ENCODE measurements at places on chromosomes 7 and 10. TPM values are rescaled to one million over a fixed set of nuclear protein-coding genes. Genes with fewer than 3 reads are reported as not detected.

DNA sequence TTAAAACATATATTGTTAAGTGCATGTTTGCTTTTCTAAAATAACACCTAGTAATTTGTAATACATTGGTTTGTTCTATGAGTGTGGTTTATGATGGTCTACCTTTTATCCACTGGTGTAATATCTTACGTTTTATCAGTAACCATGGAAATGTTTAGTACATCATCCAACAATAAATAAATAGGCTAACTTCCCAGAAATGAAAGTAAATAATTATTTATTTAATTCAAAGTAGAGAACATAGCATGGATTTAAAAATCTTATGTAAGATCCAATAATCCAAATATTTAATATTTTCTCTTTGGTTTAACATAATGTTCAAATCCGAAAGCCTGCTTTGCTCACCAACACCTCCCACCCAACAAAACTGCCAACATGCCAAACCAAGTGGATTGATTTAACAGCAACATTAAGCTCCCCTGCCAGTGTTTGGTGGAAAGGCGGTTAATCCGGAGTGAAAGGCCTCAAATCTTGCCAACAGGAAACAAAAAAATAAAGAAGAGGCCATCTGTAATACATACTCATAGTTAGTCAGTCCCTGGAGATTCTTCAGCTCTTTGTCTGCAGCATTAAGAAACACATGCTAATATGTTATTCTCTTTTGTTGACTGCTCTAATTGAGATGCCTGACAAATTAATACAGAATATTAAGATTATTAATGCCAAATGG, 897.8 kb downstream of the CNTNAP2 start:
- no peak for DNase-seq

DNA sequence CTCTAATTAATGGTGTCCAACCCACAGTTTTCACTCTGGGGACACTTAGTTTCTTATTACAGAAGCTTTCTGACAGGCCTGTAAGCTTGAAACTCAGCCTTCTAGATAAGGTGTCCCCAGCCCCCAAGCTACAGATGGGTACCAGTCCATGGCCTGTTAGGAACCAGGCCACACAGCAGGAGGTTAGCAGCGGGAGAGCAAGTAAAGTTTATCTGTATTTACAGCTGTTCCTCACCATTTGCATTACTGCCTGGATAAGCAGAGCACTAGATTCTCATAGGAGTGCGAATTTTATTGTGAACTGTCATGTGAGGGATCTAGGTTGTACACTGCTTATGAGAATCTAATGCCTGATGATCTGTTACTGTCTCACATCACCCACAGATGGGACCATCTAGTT, 93.7 kb downstream of the TMEM26 start:
- DNase-seq: no peak

The NEUROD6 gene
- not detected for total RNA-seq

GRCh38 chr7:21844742-21845141, 101.0 kb downstream of the CDCA7L start:
- DNase-seq: no peak

GRCh38 chr7:38330039-38330438, 56.6 kb upstream of the TARP start:
- no peak for DNase-seq

The CDH23 gene
- not detected for total RNA-seq

DNA sequence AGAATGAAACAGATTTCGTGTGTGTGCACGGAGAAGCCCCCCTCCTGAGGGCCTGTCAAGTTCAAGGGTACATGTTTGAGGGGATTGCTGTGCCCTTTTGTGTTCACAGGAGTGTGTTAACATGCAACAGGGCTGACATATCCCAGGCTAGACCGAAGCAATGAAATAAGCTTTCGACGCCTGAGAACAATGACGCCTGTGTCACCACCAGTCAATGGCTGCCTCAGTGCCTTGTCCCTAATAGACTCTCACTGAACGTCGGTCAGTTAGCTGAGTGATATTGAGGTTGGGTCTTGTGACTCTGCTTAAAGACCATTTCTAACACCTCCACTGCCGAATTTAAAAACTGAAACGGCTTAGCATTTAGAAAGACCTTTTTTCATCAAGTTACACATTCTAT, 175.2 kb upstream of the TCF7L2 start:
- DNase-seq: no peak
